ENCODE measurements at places on chromosomes 2 and 18.

GRCh38 chr2:236400046-236400574 lies 135.9 kb upstream of the ASB18 start:
- no peak for DNase-seq

GRCh38 chr18:25298853-25299274 lies 53.1 kb downstream of the ZNF521 start:
- DNase-seq = no peak

DNA sequence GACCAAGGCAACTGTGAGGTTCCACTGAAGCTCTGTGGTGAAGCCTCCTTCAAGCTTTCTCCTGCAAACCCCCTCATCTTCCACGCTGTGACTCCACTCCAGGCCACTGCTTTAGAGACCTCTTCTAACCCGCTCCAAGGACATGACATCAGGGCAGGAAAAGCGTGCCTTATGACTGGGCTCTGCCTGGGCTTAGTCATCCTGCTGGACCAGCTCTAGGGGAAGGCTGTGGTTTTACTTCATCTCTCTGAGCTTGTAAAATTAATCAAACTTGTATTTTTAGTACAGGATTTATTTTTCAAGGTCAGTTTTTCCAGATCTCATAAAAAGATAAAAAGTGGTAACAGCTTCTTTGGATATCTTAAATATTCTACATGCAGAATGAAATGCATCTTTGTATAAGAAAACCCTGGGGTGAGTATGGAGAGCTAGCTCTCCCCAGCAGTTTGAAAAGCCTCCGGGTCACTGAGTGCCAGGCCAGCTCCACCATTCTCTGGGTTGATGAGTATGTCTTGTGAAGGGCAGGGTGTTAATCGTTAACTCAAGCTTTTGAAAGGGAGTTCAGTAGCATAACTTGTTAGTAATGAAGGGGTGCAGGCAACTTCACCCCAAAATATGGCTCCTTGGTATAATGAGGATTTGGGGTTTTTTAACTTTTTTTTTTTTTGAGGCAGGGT lies 33.1 kb upstream of the YPEL5 start:
- DNase-seq = no peak

GRCh38 chr2:170842785-170843184 lies 26.1 kb downstream of the GAD1 start:
- no peak for DNase-seq

- no peak for DNase-seq
These were observed 1094.7 kb upstream of the GYPC start for GRCh38 chr2:125561302-125561701.

GRCh38 chr2:64453770-64454385 lies at the start of gene LGALSL:
Gene LGALSL (plus strand): TSS chr2:64454162. CDS start chr2:64454546, 384 bp downstream.
- no peak for DNase-seq

DNA sequence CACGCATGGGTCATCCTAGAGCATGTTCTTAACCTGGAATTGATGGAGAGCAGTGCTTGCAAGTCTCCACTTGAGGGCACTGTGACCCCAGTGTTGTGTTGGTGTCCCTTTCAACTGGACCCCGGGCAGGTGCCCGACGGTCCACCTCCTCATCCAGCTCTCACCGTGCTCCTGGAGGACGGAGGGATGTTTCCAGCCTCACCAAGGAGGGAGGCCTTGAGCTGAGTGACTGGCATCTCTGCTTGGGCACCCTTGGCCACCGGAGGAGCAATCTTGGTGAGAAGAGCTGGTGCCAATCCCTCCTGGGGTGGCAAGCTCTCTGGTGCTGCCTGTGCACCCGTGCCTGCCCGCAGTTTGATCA lies 45.4 kb upstream of the ASB18 start:
- no peak for DNase-seq

DNA sequence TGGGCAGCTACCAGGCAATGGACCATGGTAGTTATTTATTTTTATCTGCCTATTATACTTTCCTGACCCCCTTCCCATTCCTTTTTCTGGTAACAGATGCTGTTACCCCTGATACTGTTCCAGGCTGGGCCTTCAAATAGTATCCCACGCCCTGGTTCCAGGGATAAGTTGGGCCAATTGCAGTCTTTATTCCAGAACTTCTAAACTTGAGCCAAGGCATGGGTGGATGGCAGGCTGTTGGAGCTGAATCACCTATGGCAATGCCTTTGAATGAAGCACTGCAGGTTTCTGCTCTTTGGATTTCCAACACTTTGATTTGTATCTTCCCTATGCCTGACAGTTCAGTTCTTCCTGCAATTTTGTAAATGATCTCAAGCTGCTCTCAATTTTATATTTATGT lies 99.2 kb upstream of the LHCGR start:
- no peak for DNase-seq

DNA sequence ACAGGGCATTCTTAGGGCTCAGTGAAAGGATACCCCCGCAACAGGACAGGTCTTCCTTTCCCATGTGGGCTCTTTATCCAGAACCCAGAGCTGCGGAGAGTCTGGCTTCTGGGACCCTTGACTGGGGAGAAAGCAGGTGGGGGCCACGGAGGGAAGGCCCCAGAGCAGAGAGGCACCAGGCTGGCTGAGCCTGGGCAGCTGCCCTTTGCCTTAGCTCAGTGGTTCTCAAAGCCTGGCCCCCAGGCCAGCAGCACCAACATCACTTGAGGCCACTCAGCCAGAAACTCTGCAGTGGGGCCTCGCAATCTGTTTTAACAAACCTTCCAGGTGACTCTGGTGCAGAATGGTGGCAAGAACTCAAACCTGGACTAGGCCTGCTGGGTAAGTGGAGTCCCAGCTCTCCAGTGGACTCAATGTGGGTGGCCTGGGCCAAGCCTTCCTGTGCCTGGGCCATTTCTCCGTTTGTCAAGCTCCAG lies 1.6 kb upstream of the TMEM37 start:
- no peak for DNase-seq

GRCh38 chr18:7681298-7681697 lies 114.2 kb downstream of the PTPRM start:
- no peak for DNase-seq

GRCh38 chr2:221229099-221229498 lies 343.0 kb downstream of the EPHA4 start:
- no peak for DNase-seq

- peak; percentile 39 for DNase-seq
These were observed 110.0 kb downstream of the HDAC4 start for GRCh38 chr2:239290618-239291474.

DNA sequence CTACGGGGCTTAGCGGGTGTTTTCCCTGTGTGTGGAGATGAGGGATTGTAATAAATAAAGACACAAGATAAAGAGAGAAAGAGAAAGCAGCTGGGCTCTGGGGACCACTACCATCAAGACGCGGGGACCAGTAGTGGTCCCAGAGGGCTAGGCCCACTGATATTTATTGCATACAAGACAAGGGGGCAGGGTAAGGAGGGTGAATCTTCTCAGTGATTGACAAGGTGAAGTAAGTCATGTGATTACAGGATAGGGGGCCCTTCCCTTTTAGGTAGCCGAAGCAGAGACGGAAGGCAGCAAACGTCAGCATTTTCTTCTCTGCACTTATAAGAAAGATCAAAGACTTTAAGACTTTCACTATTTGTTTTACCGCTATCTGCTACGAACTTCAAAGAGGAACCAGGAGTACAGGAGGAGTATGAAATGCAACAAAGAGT lies 4.5 kb upstream of the GAL3ST2 start:
- DNase-seq = no peak

- DNase-seq = no peak
These were observed 96.8 kb downstream of the ZNF407 start for GRCh38 chr18:74694436-74694835.

DNA sequence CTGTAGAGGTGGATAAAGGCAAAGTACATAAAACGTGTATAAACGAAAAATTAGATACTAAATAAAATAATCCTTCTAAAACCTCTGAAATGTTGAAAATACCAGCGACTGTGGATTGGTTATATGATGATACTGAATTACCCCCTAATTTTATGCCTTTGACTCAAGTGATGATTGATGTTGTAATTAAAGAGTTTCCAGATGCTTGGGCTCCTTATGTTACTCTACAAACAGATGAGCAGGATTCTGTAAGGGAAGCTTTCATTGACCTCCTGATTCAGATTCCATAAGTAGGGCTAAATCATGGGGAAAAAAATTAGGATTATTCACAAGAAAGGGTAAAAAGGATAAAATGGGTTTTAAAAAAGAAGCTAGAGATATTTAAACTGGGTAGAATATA lies 418.2 kb upstream of the SLC39A10 start:
- DNase-seq = no peak

GRCh38 chr2:86556508-86556907 lies 6.7 kb downstream of the CHMP3 start:
- DNase-seq = no peak

DNA sequence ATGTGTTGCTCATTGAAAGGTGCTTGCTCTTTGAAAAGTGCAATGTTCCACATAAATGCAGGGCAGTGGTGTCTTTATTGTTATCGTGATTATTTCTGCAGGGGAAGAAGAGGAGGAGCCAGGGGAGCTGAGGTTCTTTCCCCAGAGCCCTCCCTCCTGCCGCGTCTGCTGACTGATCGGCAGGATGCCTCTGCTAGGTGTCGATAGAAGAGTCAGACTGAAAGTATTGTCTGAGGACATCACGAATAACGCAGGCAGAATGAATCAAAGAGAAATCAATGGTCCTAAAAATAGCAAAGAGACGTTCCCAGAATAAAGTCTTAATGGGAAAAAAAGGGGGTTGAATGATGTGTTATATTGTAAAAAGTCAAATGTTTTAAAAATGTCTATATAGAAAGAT lies 47.4 kb upstream of the SIX3 start:
- no peak for DNase-seq

DNA sequence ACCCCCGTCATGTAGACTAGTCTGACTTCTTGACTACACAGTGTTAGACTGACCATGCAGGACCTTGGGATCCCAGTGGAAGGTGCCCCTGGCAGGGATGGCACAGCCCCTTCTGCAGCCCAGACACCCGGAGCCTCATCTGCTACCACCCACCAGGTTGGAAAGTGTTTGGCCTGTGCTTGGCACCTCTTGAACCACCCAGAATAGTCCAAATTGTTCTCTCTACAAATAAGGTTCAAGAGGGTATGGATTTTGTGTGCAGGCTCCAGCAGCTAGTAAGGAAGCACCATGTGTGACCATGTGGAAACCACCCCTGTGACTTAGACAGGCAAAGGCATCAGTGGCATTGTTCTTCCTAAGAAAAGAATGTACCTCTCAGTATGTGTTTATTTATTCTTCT lies 18.4 kb downstream of the L3MBTL4 start:
- DNase-seq = no peak

- no peak for DNase-seq
These were observed 626.7 kb downstream of the LRRTM4 start for GRCh38 chr2:76895469-76895868.

DNA sequence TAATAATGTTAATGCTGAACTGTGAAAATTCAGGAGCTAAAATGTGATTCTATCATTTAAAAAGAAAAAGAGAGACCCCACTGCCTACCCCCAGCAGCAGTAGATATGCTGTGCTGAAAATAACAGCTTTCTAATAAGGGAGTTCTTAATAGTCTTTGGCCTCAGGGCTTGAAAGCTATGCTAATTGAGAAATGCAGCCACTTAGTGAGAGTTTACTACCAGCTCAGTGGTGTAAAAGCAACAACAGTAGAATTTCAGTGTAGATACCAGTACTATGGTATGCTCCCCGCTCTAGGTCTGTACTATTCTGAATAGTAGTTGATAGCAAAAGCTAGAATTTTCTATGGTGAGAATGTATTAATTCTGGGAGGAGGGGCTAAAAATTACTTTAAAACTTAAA lies 303.1 kb upstream of the VWC2L start:
- DNase-seq = no peak

- DNase-seq = no peak
These were observed 148.7 kb downstream of the CTIF start for GRCh38 chr18:48687346-48688042.

DNA sequence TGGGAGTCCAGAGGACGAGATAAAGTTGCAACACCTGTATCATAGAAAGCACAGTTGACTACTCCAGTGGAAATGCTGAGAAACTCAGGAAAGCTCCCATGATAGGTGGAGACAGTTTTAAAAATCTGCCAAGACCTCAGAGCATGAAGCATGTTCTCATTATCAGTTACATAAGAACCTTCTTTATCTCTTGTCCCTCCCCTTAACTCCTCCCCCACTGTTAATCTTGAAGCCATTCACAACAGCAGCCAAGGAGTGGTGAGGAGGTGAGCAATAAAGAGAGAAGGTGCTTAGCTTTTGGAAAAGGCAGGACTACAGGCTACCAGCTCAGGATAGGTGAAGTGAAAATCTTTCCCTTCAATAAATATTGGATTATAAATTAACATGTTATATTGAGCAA lies 657.9 kb downstream of the NYAP2 start:
- no peak for DNase-seq

Data from NCI-H1436 treated with DMSO at 0.1 percent for 48 hours (cell line).